Skin of body (tissue), 3 donors: ENCODE measurements at places on chromosomes 16 and 17. TPM values are rescaled to one million over a fixed set of nuclear protein-coding genes. Genes with fewer than 3 reads are reported as not detected.

GRCh38 chr16:10665166-10665565, 29.6 kb downstream of the TEKT5 start:
- DNase-seq = no peak

GRCh38 chr17:35084987-35085386, 21.5 kb upstream of the RFFL start:
- DNase-seq = no peak

DNA sequence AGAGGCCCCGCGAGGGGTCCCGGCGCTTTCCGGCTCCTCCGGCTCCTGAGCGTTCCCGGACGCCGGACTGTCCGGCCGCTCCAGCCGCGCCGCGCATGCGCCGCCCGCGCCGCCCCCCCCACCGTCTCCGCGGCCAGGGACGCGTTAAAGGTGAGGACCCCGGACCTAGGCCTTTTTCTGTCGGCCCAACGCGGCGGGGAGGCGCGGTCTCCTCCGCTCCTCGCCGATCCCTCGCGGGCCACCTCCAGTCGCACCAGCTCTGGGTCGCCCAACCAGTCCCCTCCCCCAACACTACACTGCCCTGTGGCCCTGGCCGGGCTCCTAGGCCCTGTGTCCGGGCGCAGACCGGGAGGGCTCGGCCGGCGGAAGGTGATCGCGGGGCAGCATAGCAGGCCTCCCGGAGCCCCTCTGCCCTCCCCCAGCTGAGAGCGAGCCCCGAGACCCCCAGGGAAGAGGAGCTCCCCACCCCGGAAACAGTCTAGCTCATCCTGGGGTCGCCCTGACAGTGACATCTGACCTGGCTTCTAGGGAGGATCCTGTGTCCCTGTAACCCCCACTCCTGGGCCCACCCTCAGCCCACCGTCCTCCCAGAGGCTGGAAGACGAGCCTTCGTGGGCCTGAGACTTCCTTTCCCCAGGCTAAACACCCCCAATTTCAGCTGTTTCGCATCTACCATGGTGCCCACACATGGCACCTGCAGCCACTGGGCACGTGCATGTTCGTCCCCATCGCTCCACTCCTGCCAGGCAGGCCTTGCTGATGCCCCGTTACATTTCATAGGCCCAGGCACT, 14.7 kb upstream of the BCAR1 start:
- DNase-seq = no peak

DNA sequence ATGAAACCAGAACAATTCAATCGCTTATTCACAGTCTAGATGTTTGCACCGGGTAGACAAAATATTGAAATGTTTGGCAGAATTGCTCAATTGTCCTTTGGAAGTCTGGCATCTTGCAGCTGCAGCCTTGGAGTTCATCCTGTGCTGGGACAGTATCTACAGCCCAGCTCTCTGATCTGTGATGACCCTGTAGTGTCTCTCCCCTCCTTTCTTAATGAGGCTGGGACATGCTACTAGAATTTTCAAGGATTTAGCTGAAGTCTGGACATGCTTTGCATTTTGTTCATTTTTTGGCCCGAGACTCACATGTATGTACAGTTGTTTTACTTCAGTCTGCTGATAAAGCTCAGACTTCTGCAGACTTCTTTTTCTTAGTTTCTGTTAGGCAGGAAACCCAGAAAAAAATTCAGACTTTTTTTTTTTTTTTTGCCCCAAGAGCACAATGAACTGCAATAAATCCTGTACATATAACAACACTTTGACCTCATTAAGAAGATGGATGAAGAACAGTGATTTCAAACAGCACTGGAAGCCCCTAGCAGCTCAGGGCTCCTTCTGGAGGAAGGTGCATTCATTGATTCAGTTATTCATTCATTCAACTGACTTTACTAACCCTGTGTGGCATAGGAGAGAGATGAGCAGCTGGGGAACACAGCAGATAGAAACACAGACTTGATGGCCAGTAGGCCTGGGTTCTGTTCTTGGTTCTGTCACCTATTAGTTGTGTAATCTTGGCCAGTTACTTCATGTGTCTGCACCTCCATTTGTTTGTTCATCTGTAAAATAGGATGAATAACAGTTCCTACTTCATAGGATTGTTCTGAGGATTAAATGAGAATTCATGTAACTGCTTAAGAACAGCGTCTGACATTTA, 210.0 kb downstream of the MAP2K4 start:
- DNase-seq = no peak

GRCh38 chr17:57606111-57606875, 138.8 kb downstream of the CCDC182 start:
- no peak for DNase-seq

GRCh38 chr17:27598337-27599050, 32.5 kb upstream of the LGALS9 start:
- no peak for DNase-seq

GRCh38 chr17:48840441-48840840, 9.6 kb downstream of the CALCOCO2 start:
- no peak for DNase-seq

- DNase-seq = no peak
These were observed 11.5 kb downstream of the COX10 start for GRCh38 chr17:14080847-14081251.

- no peak for DNase-seq
These were observed 5.4 kb upstream of the SLC5A2 start for GRCh38 chr16:31477220-31478216.

DNA sequence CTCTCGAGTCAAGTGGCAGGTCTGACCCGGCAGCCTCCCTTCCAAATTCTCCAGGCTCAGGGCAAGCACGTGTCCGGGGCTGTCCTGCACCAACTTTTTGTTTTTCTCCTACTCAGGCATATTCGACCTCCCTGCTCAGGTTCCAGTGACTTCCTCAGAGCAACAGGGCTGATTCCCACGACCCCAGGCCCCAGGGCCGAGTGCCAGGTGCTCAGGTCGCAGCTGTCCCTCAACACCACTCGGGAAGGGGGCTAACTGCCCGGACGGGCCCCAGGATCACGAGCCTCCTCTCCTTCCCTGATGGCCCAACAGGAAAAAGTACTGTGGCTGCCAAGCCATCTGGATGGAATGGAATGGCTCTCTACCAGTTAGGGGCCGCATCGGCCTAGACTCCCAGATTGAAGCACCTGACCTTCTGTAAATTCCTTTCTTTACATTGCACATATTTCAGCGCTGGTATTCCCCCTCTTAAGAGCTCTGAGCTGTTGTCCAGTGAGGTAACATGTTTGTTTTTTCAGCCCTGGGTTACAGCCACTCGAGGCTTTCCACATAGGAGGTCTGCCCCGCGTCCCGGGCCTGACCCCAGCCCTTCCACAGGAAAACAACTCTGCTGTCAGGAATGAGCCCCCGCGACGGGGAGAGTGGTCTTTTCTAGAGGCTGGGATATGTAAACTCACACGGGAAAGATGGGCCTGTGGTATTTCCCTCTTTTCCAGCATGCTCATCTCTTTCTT, 25.0 kb downstream of the NXN start:
- peak; percentile 32 for DNase-seq

DNA sequence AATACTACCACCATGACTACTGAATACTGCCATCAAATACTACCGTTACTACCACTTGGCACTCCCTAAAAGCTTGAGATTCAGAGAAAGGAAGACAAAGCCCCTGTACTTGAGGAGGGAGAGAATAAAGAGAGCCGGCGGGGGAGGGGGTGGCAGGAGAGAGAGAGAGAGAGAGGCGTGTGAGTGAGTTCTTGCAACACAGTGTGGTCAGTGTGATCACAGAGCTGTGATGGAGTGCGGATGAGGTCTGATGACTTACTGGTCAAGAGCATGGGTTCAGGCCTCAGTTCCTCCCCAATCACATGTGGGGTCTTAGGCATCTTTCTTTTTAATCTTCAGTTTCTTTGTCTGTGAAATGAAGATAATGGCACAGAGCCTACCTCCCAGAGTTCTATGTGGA, 19.2 kb downstream of the PRKCB start:
- DNase-seq = no peak

- DNase-seq = no peak
These were observed 17.2 kb downstream of the SPAG9 start for GRCh38 chr17:51103451-51103850.

- no peak for DNase-seq
These were observed 1837.7 kb downstream of the TP53TG3F start for GRCh38 chr16:35296962-35297653.

- DNase-seq = no peak
These were observed 398.8 kb upstream of the SALL1 start for GRCh38 chr16:51549836-51550235.

GRCh38 chr16:49670627-49671026, 185.3 kb downstream of the ZNF423 start:
- no peak for DNase-seq

DNA sequence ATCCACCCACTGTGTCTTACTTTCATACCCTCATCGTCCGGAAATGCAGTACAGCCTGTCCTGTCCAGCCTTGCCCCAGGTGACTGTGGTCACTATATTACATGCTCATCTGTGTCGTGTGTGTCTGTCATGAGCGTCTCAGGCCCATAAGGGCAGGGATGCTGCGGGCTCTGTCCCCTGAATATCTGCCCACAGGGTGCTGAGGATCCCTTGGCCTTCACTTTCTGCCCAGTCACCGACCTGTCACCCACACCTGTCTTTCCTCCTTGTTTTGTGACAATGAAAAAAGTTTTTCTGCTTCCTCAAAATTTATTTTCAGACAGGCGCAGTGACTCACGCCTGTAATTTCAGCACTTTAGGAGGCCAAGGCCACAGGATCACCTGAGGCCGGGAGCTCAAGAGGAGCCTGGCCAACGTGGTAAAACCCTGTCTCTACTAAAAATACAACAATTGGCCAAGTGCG, 1.4 kb upstream of the CTRB1 start:
- no peak for DNase-seq

GRCh38 chr17:1649844-1650501, at the start of gene RILP:
Gene RILP (minus strand): TSS chr17:1649866. CDS start chr17:1649804, 62 bp downstream.
- DNase-seq = peak; percentile 14

DNA sequence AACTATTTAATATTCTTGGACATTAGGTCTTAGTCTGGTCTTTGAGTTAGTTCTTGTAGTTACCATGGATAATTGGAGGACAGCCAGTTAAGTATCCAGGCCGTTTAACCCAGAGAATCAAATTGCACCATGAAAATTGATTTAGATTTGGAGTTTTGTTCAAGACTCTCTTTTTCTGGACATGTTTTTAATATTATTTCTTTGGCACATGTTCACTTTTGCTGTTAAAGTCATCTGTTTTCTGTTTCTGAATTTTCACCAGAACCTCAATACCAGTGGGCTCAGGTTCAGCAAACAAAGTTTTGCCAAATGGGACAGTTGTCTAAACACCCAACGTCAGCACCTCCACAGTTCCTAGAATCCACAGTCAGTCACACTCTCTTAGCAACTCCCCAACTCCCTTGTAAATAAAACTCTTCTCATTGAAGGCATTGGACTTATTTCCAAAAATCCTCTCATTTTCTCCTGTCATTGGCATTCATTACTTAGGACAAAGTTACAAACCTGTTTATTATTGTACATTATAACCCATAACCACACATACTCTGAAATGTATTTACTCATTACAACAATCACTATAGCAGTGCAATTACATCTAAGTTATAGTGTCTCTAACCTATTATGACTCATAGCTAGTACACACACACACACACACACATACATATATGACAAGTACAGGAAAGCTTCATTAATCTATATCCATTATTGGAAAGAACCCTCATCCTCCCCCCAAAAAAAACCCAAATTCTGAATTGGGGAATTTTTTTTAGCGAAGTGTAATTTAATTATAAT, 33.5 kb upstream of the DNAH9 start:
- DNase-seq = peak; percentile 93

GRCh38 chr16:165539-166374, at the start of gene HBM:
Gene HBM (plus strand): TSS chr16:165978. CDS start chr16:165998, 20 bp downstream.
- no peak for DNase-seq

DNA sequence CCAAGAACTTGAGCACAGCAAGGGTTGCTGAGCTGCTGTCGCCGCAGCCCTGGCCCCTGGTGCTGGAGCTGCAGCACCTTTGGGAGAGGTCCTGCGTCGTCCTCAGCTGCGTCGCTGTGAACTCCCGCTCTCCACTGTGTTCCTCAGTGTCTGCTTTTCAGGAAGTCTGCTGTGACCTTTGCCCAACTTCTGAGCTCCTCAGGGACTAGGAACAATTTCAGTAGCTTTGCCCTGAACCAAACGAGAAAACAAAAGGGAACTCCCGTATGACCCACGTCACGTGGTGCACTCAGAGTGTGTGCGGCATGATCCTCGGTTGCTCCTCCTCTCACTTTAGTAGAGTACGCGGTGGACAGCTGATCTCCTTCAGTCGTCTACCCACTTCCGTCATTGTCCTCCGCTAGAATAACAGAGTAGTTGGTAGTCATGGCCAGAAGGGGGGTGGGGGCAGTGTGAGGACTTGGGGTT, 44.2 kb downstream of the WDR45B start:
- peak; percentile 54 for DNase-seq

GRCh38 chr16:52411011-52411410, 135.9 kb downstream of the TOX3 start:
- DNase-seq = no peak

GRCh38 chr16:80852261-80852872, 48.0 kb upstream of the CDYL2 start:
- DNase-seq = no peak

GRCh38 chr16:53099318-53100130, 44.7 kb downstream of the CHD9 start:
- DNase-seq = peak; percentile 91

- DNase-seq = no peak
These were observed 73.7 kb downstream of the CNGB1 start for GRCh38 chr16:57897053-57897784.

DNA sequence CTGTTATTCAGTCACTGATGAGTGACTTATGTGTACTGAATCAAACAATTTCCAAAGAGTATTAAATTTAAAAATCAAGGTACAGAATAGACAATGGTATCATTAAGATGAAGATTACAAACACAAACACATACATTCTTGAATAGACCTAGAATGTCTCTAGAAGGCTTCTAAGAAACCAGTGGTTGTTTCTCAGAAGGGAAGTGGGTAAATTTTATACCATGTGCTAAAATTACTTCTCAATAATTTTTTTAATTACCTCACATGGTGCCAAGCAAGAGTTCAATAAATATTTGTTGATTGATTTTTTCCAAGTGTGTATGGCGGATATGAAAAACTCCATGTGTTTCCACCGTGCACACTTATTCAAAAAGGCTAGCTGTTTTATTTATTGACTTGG, 6.4 kb downstream of the DYNLRB2 start:
- DNase-seq = no peak

- no peak for DNase-seq
These were observed 14.0 kb downstream of the RPH3AL start for GRCh38 chr17:338442-339192.

DNA sequence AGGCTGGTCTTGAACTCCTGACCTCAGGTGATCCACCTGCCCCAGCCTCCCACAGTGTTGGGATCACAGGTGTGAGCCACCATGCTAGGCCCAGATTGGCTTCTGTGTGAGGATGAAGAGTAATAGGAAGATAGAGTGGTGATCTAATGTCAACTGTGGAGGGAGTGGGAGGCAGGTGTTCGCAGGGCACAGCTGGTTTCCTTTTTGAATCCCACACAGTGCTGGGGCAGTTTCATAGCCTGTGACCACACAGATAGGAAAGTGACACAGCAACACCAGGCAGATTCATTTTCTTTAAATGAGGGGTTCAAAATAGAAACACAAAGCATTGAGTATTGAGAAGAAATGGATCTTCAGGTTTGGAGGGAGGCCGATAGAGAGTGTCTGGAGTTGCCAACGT, 540.3 kb downstream of the WWOX start:
- DNase-seq = no peak

Gene ETV4
- total RNA-seq = 3.0 TPM

Gene C16orf46
- 0.69 TPM for total RNA-seq

Gene DPEP3
- not detected for total RNA-seq

Gene IKZF3
- total RNA-seq = 0.39 TPM

Gene C16orf96
- 0.30 TPM for total RNA-seq

Gene TEX14
- total RNA-seq = 0.10 TPM

Gene CRYBA1
- total RNA-seq = not detected

Gene HOXB6
- 2.9 TPM for total RNA-seq

Gene TBC1D3C
- total RNA-seq = not detected

Gene NACA2
- total RNA-seq = not detected
